Stimulated activated CD8-positive, alpha-beta memory T cell treated with anti-CD3 and anti-CD28 coated beads, Interleukin-15, amount 100 ng/mL, for 48 hours (primary cell): ENCODE measurements at places on chromosomes 2 and 18.

DNA sequence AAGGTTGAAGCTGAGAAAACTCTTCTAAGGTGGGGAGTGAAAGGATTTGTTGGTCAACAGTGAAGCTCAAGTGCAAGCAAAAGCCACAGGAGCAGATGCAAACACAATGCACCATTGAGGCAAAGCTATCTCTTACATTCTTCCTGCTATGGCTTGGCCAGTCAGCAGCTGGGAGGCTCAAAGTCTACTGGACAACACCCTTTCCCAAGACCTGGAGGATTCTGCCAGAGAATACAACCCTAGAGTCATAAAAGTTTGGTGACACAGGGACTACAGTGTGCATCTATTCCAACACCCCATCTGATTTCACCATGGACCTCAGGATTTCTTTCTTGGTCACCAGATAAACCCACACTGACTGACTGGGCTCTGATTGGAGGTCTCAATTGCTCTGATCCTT lies 342.0 kb downstream of the HRH4 start:
- DNase-seq: no peak

DNA sequence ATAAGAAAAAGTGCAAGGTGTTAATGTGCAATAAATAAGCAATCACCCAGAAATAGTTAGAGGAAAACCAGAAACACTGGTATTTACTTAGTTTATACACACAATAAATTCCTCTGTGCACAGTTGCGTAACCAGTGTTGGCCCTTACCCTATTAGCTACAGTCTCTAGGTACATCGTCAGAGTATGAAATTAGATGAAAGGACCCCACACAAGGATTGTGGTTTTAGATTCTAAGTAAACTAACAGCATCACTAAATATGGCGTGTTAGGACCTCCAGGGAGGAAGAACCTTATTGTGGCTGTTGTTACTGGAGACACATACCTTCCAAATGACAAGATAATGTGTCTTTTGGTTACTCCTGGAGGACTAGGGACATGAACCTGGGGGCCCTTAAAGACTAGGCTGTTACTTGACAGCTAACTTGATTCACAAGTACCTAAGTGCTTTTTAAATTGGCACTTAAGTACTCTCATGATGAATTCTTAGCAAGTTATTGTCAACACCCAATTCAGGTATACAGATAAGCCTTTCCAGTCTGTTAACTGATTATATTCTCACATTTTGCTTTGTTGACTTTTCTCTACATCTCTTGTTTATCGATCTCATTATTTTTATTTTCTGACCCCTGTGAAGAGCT lies 115.3 kb downstream of the FEZ2 start:
- DNase-seq: no peak

DNA sequence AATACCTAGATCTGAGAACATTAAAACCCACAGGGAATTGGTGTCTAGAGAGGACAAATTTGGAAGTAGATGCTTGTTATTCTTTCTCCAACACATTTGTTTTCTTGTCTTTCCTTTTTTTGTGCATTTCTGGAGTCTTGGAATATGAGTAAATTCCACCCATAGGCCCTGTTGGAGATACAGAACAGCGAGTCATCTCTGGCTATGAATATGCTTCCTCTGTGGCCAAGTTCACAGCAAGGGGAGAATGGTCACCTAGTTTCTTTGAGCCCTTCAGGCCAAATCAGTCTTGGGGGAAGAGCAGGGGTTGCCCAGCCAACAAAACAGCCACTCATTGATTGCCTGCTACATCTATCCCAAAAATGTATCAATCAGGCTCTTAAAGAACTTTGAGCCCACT lies 31.3 kb downstream of the SP140L start:
- no peak for DNase-seq

DNA sequence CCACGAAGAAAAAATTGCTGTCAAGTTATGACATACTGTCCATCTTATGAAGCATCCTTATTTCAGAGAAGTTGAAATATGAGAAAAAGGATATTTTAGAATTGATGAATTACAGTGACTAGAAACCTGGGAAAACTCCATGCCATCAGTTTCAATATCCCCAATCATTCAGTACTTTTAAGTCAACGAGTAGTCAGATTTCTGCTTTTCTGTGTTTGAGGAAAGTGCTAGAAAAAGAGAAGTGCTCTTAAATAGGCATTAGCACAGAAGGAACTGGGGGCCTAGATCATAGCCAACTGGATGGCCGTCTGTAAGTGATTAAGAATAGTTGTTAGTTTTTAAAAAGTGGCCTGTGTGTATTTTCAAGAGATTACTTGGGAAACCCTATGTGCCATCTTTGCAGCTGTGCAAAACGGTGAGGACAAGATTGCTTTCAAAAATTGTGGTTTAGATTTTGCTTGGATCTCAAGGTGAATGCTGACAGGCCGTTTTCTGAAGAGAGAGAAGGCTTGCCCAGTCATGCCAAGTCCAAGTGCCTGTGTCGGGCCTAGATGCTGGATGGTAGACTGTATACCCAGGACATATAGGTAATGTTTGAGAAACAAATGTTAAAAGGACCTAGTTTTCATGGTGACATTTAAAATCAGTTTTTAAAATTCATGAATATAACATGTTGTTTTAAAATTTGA lies 5.1 kb downstream of the NEDD4L start:
- DNase-seq: no peak

- DNase-seq: no peak
These were observed 29.9 kb downstream of the HDHD2 start for GRCh38 chr18:47120428-47120827.

GRCh38 chr2:79200762-79201161 lies 41.2 kb upstream of the REG3A start:
- DNase-seq: no peak

GRCh38 chr18:63890950-63891304 lies 3.4 kb downstream of the SERPINB2 start:
- DNase-seq: no peak
